GM04504 (cell line): ENCODE measurements at places on chromosomes 3 and 15.

DNA sequence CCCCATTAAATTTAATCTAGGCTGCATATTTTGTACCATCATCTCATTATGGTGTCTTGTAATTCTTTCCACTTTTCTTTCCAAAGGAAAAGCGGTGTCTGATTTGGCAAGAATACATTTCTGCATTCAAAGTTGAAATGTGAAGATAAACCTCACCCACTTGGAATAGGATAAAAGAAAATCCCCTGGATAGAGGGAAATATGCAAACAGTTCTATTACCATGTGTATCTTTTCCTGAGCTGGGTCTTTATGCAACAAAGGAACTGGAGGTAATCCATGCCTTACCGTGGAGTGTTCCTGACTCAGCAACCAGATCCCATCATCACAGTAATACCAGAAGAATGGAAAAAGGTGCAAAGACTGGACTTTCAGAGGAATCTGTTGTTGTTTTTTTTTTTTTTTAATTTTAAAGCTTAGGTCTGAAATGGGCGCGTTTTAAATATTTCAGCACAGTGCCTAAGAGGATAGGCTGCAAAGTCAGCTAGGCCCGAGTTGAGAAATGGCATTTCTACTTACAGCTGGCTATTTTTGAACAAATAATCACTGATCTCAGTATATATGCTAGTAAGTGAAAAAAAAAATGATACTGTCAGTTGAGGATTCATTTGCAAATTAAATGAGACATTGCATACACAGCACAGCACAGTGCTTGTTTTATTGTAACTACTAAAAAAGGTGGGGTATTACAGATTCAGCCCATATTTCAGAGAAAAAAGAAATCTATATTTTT is 55.5 kb upstream of the ADAMTS9 start:
- no peak for DNase-seq

- no peak for DNase-seq
Measured at GRCh38 chr3:150899141-150899540, 6.1 kb downstream of the MINDY4B start.

GRCh38 chr3:119637679-119638477 is 22.5 kb downstream of the POPDC2 start:
- DNase-seq: peak; percentile 91

GRCh38 chr3:165837058-165837525 is at the start of gene BCHE:
Gene BCHE (minus strand): TSS chr3:165837423. CDS start chr3:165831033, 6,390 bp downstream.
- no peak for DNase-seq

GRCh38 chr3:58502872-58503271 is 11.0 kb downstream of the KCTD6 start:
- no peak for DNase-seq

DNA sequence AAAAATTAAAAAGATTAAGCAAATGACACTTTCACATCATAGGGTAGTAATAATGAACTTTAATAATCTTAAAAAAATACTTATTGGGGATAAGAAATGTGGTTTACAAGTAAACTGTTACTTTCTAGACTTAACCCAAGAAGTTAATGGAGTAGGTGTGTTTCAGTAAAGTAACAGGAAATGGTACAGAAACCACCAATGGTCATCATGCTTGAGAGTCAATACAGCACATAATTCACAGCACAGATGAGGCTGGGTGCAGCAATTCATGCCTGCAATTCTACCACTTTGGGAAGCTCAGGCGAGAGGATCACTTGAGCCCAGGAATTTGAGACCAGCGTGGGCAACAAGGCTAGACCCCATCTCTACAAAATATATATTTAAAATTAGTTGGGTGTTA is 11.5 kb upstream of the USP50 start:
- no peak for DNase-seq

- DNase-seq: no peak
Measured at GRCh38 chr3:90069748-90070147, 962.3 kb downstream of the EPHA3 start.

- DNase-seq: no peak
Measured at GRCh38 chr3:5210926-5211325, 23.4 kb downstream of the EDEM1 start.

DNA sequence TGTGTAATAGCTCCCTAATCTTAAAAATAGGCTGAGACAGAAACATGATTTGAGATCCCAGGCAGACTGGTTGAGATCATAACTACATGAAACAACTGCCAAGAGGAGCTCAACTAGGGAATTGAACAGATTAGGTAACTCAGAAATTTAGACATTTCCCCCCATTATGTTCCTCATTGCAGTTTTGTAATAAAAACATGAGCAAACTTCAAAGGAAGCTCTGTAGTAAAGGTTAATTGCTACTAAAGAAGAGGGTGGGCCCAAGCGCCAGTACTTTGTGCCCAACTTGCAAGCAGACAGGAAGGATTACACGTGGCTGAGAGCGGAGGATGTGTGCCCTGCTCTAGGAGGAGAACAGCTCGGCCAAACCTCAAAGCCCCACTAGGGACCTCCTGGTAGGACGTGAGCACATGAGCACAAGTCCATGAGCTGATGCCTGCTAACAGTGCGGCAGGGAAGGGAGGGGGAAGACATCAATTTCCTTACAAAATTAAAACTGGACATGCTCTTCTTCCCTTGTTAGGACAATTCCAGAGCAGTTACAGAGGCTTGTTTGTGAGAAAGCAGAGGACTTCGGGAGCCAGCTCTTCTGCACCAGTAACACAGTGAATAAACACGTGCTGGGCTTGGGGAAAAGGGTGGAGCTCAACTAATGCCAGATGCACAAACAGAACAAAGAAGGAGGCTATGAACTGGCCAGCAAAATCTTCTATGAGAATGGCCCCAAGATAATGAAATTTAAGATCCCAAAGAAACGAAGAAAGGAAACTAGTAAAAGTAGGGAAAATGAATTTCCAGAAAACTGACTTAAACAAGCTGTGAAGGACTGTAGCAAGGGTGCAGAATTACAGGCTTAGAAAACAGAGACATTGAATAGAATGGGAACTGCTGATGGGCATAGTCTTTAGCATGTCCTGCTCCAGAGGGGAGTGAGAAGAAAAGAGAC is 275.5 kb downstream of the MECOM start:
- no peak for DNase-seq

DNA sequence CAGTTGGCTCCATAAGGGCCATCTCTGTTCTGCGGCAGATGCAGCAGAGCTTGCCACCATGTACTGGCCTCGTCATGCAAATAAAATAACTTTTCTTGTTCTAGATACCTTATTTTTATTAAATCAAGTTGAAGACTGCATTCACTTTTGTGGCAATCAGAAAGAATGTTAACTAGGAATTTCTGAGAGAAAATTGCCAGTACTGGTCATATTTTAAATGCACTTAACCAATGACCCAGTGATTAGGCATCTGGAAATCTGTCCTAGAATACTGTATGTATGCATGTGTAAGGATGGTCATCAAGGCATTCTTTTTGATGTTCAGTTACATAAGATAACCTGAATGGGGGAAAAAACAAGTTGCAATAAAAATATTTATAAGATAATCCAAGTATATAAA is 34.2 kb upstream of the CSPG5 start:
- no peak for DNase-seq

DNA sequence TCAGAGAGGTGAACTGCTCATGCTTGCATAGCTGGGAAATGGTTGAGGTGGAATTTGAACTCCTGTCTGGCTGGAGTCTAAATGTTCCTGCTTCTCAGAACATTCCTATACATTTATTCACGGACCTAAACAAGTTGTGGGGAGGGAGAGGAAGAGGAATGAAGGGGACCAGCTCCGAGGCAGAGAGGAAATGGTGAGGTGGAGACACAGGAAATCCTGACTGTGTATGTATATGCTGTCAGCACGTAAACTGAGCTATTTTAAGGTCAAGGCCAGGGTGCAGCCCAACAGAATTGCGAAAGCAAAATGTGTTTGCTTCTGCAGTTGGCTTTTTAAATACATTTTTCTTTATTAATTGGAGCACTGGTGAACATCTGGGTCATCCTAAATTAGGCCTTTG is 74.1 kb upstream of the POMGNT2 start:
- no peak for DNase-seq

DNA sequence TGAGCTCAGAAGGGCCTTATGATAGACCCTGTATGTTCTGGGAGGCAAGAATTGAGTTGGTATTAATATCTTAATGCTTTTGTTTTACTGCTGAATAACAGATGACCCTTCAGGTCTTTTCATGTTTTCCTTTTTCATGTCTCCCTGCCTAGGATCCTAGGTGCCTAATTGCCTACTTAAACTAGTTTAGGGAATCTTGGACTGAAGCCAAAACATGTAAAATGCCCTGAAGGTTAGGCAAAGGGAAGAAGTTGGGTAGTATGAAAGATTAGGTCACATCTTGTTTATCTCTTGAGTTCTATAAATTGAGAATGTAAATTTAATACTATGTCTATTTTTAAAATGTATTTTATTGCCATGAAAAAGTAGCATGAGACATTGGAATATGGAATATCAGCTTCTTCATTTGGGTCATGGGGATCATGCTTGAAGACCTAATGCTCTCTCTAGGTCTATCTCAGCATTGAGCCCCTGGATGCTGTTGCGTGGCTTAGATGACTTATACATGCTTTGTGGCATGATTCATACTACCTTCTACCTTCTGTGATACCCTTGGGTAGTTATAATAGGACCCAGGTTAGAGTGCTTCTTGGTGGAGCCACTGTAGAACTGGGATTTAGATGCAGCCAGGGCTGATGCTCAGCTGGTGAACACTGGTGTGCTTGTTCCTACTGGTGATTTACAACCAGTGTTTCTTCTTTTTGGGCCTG is 26.4 kb downstream of the RBM6 start:
- DNase-seq: no peak

GRCh38 chr3:154225536-154225935 is 98.8 kb downstream of the DHX36 start:
- DNase-seq: no peak

GRCh38 chr3:81029861-81030260 is 731.6 kb downstream of the GBE1 start:
- no peak for DNase-seq
